Activated CD8-positive, alpha-beta memory T cell treated with anti-CD3 and anti-CD28 coated beads for 4 hours (primary cell): ENCODE measurements at places on chromosomes 5 and 9.
A peak's percentile ranks its signal among the peaks of the same experiment; 100 is the strongest.

GRCh38 chr9:130292106-130292505 lies 26.5 kb downstream of the HMCN2 start:
- no peak for DNase-seq

GRCh38 chr9:2066312-2067273 lies 51.4 kb downstream of the SMARCA2 start:
- no peak for DNase-seq

DNA sequence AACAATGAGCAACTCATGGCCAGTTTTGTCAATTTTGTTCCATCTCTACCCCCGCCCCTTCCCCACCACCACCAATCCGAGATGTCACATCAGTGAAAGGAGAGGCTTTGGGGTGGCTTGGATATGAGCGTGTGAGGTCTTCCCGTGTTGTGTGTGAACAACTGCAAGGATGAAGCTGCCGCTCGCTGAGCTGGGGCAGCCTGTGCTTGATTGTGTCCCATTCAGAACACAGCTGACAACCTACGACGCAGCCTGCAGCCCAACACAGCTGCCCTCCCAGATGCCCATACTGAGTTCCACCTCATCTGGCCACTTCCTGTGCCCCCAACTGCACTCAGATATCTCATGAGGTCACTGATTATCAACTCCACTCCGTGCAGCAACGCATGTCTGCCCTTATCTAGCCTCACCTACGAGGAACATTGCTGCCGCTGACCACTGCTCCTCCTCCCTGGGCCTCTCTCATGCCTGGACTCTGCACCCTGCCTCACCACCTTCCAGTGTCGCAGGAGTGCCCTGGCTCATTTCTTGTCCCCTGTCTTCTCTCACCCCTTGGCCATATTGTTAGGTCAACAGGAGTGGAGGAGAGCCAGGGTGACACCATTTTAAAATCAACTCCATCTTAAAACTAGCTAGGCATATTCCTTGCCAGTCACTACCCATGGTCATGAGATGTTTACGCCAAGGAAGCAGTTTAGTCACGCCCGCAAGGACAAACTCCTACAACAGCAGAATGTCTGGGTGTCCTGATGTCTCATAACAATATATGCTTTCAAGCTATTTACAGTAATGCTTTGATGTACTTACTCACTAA lies 7.3 kb upstream of the IL4 start:
- no peak for DNase-seq

DNA sequence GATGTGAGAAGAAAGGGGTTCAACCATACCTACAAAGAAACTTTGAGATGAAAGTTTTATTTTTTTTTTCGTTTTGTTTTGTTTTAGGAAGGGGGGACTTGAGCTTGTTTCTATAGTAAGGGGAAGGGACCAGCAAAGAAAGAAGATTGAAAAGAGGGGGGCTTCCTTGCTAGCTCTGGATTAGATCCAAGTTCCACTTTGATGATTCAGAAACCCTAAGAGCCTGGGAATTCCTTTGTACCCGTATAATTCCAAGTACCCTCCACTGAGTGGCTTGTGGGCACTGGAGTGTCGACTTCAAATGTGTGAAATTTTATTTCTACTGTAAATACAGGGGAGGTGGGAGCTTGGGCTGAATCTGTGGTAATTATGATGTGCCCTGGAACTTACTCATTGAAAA lies 10.9 kb downstream of the MAMDC2 start:
- no peak for DNase-seq

- no peak for DNase-seq
Observed at GRCh38 chr5:107469485-107470294, 201.0 kb downstream of the EFNA5 start.

DNA sequence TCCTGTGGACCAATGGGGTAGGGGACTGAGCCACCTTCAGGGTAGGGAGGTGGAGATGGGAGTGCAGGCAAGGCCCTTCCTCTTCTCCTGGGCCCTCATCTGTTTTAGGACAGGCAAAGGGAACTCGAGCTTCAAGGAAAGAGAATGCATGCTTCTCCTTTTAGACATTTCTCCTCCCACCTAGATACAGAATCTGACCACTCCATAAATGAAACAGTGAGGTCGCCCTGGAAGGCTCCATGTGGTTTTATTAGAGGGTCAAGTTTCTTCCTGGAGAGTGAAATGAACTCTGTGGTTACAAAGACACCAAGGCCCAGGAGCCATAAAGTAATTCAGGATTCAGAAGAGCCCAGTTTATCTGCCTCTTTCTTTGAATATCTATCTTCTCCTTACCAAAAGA lies 14.9 kb downstream of the LHFPL2 start:
- DNase-seq: no peak

DNA sequence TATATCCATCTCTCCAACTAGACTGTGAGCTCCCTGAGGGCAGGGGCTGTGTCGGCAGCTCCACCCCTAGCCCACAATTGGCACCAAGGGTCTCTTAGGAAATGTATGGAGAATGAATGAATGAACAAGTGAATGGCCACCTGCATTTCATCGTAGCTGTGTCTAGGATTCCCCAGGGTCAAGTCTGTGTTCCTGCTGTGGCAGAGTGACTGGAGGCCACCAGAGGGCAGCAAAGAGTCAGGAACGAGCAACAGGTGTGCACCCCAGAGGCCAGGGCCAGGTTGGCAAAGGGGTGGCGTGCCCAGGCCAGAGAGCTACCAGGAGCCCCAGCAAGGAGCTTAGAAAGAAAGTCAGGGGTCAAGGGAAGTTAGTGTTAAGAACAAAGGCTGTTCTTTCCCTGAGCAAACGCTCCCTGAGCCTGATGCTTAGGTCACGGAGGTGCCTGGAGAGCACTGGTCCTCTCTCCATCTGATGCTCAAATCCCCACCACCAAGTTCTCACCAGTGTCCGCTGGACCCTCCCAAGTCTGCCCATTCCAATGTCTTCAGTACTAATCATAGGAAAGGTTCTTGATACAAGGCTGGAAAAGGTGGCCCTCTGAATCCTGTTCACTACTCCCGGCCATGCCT lies 160.7 kb downstream of the PAX5 start:
- peak; percentile 34 for DNase-seq

DNA sequence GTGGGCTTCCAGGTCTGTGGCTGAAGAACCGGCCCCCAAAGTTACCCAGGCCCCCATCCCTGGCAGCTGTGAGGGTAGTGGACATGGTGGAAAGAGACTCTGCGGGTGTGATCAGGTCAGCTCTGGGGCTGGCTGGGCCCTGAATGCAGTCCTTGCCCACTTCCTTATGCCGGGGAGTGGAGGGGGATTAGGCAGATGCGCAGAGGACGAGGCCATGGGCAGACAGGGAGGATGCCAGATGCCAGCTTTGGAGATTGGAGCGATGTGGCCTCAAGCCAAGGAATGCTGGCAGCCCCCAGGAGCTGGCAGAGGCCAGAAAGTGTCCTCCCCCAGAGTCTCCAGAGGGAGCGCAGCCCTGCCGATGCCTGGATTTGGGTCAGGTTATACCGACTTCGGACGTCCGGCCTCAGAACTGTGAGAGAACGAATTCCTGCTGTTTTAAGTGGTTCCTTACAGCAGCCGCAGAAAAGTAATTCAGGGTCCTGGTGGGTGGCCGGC lies 69.8 kb downstream of the ADAMTS2 start:
- no peak for DNase-seq

DNA sequence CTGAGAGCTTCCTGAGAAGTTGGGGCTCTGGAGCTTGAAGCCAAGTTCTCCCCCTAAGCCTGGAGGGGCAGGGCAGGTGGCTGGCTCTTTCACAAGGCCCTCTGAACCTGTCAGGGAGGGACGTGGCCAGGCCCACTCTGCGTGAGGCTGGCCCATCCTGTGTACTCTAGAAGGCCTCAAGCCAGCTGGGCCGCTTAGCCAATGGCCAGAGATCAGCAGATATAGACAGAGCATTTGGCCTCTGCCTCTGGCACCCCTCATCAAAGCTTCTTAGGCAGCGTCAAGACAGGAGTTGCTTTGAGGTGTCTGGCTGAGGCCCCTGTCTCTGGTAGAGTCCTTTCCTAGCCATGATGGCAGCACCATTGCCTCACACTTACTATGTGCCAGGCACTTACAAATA lies 105.6 kb downstream of the FGF18 start:
- no peak for DNase-seq
